Epithelial cell of prostate (primary cell): ENCODE measurements at places on chromosomes 6 and 20.
A peak's percentile ranks its signal among the peaks of the same experiment; 100 is the strongest.

DNA sequence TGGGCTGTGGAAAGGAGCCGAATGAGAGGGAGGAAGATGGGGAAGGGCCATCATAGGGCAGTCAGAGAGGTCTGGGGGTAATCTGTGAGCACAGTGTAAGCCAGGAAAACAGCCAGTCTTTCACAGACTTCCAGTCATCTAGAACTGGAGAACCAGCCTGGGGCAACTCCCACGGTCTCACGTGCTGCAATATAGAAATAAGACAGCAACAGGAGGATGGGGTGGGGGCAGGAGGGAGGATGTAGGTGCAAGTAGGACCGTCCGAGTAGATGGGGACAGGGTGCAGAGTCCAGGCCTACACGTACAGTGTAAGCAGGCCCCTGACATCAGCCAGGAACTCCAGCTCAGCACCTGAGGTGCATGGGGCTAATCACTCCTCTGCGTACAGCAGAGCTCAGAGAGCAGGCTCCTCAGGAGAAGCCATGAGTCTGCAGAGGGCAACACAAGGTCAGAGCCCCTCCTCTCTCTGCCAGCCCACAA lies 58.2 kb upstream of the TNFAIP3 start:
- no peak for DNase-seq

DNA sequence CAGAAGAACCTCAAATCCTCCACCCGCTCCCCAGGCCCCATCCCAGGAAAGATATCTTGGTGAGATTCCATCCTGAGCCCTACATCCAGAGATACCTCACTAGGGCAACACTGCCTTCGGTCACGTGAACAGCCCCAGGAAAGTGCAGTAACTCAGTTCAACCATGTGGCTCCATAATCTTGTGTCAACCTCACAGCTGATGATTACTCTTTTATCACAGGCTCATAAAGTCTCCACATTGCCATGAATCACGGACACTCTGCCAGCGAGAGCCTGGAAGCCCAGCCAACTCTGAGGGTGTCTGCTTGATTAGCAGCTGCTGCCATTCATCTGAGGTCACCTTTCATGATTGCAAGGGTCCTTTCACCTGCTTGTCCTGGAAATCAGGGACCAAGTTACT lies 175.8 kb upstream of the LRFN2 start:
- DNase-seq, result no peak

GRCh38 chr20:20024942-20025341 lies 7.8 kb downstream of the NAA20 start:
- DNase-seq, result no peak

DNA sequence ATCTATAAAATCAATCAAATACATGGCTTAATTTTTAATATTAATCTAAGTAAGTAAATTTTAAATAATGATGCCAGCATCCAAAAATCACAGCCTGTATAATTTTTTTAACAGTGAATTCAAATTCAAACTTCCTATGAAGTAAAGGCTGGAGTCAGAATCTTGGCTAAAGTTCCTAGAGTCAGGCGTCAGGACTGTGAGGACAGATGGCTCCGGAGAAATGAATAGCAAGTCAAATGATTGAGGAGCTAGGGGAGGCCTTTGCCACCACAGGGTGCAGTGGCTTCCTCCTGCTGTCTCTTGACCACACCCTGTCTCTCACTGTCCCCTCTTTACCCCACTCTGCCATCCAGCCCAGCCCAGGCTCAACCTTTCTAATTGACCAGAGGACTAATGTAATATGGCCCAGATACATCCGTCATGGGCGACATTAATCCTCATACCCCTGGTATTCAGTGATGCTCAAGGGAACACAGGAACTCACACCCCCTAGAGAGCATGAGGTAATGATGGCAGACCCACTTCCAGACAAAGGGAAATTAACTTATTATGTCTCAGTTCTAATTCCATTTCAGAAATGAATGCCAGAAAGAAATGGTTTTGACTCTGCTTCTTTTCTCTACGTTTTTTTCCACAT lies 53.4 kb downstream of the OPRM1 start:
- DNase-seq, result no peak

DNA sequence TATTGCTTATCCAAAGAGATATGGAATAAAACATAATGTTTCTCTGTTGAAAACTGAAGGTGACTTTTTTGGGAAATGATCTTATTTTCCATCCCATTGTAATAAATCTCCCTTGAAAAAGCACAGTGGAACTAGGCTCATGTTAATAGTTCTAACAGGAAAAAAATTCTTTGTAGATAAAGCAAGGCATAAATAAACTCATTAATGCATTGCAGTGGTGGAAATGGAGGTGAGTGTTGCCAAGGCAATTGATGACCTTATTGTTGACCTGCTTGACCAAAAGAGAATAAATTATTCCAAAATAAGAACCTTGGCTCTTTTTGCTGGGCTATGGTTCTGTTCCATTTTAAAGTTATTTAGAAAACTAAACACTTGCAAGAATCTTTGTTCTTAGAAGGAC lies 55.2 kb downstream of the TRMT11 start:
- no peak for DNase-seq

- no peak for DNase-seq
These were observed 12.0 kb downstream of the PTPN1 start for GRCh38 chr20:50522053-50522674.

- no peak for DNase-seq
These were observed 25.5 kb upstream of the CST1 start for GRCh38 chr20:23776067-23776771.

- DNase-seq, result peak; percentile 31
These were observed 20.7 kb upstream of the AMD1 start for GRCh38 chr6:110853754-110854477.

GRCh38 chr6:145015739-145016558 lies 719.4 kb downstream of the EPM2A start:
- DNase-seq, result peak; percentile 68

- DNase-seq, result peak; percentile 36
These were observed 6.4 kb downstream of the CDKAL1 start for GRCh38 chr6:20540683-20541082.

DNA sequence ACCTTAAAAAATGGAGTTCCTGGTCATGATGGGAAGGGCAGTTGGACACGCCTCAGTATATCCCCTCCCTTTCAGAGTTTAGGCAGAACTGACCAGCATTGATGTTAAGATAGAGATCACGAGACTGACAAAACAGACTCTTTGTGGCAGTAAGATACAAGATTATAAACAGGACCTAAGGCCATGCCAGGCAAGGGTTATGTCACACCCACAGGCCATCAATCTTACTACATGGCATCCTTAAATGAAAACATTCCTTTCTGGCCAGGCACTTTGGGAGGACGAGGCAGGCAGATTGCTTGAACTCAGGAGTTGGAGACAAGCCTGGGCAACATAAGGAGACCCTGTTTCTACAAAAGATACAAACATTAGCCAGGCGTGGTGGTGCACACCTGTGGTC lies 129.3 kb upstream of the MLN start:
- no peak for DNase-seq

DNA sequence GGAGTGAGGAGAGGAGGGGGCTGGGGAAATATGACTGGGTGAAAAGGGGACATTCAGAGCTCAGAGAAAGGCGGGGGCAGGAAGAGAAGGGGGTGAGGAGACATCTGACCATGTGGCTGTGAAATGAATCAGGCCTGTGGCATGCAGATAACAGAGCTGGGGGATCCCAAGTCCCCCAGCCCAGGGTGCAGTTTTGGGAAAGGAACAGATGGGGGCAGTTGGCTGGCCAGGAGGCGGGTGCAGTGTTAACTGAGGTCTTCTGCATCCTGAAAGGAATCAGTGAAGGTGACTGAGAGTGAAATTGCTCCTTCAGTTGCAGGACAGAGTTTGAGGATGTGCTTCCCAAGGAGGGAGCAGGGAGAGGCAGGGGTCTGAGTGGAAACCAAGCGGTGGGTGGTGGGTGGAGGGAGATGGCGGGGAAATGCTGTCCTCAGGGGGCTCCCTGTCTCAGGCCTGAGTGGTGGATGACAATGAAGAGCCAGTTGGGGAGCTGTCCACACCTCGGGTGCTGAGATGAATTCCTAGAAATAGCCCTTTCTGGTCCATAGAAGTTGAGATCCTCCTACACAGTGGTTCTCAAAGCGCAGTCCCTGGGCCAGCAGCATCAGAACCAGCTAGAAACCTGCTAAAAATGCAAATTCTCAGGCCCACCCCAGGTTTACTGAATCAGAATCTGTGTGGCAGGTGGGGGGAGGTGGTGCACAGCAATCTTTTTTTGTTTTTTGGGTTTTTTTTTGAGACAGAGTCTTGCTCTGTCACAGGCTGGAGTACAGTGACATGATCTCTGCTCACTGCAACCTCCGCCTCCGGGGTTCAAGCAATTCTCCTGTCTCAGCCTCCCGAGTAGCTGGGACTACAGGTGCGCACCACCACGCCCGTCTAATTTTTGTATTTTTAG lies 26.0 kb upstream of the CCDC167 start:
- DNase-seq, result no peak

DNA sequence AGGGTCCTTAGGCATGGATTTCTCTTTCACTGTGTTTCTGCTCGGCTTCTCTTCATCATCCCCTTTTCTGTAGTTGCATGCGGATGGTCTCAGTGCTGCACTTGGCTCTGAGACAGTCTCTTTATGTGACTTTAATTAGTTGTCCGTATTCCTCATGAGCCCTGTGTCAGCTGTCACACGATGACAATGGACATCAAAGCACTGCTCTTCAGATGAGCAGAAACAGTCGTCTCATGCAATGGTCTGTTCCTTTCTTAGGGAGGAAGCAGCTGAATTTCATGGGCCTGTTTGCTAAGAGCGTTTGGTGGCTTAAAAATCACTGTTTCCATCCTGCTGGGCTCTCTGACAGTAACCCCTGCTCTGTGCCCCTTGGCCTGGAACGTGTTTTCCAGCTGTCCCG lies 64.9 kb downstream of the SYTL3 start:
- no peak for DNase-seq

DNA sequence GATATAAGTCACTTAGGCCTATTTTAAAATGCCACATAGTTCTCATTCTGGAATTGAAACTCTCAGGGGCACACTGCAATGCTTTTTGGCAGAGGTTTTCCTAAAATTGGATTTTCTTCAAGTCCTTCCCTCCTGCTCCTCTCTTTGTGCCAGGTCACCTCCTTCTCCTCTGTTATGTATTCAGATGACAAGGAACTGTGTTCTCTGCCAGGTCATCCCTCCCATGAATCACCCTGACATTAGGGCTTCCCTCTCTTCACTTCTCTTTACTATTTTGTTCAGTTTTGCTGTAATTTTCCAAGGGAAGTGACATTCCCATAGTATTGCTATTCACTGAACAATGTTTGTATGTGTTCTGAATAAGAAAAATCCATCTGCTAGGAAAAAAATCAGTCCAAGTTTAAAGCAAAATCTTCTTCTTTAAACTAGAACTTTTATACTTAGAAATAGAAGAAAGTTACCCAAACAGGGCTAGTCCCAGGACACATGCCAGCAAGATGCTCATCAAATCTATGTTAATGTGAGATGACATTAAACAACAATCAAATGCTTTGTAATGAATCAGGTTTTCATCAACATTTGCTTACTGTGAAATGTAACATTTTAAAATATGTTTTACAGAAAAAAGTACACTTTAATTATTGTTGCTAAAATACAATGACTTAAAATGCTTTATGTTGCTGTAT lies 461.1 kb downstream of the MMUT start:
- no peak for DNase-seq

GRCh38 chr6:19664878-19665612 lies 172.1 kb upstream of the ID4 start:
- no peak for DNase-seq

GRCh38 chr6:143759666-143760065 lies 81.9 kb downstream of the PHACTR2 start:
- DNase-seq, result no peak
